Upper lobe of left lung (tissue), 6 donors: ENCODE measurements at places on chromosomes 5 and 9. TPM values are rescaled to one million over a fixed set of nuclear protein-coding genes. Genes with fewer than 3 reads are reported as not detected.

Gene RASGRF2
- 5.8 TPM for total RNA-seq

Gene CCNJL
- 19.7 TPM for total RNA-seq

Gene NUTM2G
- total RNA-seq = not detected

Gene BARHL1
- not detected for total RNA-seq

Gene RLN1
- not detected for total RNA-seq

Gene CDKN2A
- total RNA-seq = 5.7 TPM

Gene OR13D1
- not detected for total RNA-seq
